ENCODE measurements at places on chromosomes 1 and 21.

DNA sequence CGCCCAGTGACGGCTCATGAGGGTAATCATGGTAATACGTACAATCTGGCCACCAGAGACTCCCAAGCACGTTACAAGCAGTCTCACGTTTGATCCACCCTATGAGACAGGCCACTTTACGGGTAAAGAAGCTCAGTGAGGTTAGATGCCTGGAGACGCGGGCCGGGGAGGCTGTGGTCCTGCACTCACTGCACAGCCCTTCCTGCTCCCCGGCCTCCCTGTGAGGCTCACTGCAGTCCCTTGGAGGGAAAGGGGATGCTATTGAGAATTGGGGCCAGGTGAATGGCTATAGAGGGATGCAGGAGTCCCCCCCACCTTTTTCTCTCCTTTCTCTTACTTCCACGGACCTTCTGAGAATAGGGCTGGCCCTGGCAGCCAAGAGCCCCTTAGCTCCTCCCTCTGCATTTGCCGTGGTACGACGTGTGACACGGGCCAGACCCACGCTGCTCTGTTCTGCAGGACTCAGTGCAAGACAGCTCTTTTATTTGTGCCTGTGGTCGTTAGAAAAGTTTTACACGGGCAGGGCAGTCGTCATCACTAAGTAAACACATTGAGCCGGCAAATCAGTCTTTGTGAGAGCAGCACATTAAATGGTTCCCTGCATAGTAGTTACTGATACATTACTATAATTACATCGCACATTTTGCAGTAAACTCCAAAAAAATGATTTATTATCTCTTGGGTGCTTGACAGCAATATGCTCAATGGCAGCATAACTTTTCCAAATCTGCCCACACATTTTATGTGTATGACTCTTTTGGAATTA lies 18.8 kb downstream of the KIF26B start:
- no peak for DNase-seq

DNA sequence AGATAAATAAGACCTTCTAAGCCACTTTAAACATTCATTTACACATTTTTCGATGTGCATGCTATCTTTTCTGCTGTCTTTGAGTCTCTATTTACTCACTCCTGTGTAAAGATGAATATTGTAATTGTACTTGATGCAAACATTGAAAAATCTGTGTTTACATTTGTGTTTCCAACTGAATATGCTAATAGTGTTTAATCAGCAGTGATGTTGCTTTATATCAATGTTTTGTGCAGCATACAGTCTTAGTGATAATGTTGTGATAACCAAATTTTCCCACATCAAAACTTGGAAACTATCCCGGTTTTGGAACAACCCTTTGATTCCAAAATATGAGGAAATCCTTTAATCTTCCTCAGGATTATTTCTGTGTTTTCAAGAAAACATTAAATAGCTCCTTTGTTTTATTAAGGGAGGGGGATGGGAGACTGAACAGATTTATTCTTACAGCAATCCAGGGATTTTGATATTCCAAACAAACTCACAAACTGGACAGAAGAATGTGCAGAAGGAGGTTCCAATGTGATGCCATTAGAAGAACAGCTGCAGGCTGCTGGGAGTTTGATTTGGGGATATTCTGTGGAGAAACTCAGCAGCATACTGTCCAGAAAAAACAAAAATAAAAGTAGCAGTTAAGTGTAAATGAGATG lies 248.0 kb downstream of the S1PR1 start:
- no peak for DNase-seq

DNA sequence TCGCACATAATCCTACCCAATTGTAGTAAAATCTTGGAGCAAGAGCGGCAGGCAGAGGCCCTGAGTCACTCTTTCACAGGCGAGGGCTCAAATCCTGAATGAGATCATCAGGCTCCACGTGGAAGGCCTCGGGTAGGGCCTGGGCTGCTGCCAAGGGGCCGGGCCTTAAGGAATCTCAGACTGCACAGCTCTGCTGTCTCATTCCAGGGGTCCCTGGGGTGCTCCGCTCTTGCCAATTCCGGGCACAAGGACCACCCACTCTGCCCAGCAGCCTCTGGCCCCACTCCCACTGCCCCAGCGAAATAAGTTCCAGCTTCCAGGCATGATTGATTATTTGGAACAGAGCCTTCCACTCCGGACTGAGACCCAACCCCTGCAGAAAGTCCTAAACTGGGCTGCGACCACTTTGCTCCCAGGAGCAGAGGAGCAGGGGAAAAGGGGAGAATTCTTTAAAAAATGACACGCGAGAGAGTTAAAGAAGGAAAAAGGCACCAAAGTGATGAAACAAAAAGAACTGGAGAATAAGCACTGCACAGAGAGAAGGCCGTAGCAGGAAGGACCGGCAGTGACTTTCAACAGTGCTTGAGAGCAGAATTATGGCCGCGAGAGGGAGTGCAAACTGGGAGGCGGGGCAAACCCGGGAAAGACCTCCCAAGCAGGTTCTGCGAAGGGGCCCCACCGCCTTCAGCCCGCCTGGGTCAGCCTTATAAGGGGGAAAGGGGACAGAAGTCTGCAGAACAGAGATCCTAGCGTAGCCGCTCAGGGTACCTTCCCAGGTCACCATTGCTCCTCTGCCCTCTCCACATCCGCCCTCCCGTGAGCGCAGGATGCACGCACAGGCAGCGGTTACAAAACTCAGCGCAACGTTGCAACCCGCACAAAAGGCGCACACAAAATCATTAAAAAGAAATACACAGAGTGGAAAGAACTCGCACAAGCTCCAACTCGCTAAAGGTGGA lies 2.0 kb downstream of the ADAMTS1 start:
- DNase-seq, result peak; percentile 95

- DNase-seq, result peak; percentile 22
Measured at GRCh38 chr1:97989094-97989680, 68.4 kb upstream of the DPYD start.

DNA sequence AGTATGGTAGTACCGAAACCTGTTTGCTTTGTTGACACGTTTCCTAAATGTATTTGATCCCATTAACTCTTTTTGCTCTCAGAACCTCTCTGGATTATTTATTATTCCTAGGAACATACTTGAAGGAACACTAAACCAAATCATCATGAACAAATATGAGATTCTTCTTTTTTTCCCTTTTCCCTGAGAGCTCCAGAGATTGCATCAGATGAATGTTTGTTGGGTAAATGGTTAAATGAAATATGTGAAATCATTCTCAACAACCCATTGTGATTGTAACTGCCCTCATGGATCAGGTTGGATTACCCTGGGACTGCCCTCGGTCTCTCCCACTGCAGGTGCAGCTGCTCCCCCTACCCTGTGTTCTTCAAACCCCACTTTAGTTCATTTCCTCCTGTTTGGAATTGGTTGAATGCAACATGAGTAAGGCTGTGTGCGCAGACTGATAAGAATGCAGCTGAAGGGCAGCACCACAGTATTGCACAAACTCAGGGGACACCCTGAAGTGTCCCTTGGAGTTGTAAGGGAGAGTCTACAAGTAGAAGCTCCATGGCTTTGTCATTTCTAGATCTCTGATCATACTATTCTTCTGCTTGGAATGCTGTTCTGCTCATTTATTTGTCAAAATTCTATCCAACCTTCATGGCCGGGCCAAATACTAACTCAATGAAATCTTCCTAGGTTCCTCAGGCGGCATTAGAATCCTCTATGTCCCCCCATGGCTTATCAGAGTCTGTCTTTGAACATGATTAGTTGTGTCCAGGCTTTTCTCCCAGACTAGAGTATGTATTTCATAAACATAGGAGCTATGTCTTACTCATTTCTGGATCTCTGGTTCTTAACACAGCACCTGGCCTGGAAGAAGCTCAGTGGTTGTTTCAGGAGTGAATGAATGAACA lies 47.1 kb upstream of the NEK2 start:
- no peak for DNase-seq

DNA sequence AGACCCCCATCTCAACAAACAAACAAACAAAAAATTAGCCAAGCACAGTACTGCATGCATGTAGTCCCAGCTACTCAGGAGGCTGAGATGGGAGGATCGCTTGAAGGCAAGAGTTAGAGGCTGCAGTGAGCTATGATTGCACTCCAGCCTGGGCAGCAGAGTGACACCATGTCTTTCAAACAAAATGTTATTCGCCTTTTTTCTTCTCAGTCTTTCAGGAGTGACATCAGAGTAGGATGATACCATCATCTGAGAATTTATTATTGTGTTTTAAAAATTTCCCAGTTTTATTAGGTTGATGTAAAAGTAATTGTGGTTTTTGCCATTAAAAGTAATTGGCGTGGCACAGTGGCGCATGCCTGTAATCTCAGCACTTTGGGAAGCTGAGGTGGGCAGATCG lies 10.8 kb downstream of the PARK7 start:
- no peak for DNase-seq

- no peak for DNase-seq
Measured at GRCh38 chr1:1170215-1171091, 3.2 kb upstream of the TTLL10 start.

- no peak for DNase-seq
Measured at GRCh38 chr21:29034678-29035077, 10.2 kb downstream of the USP16 start.

GRCh38 chr1:206563367-206564207 lies 48.7 kb downstream of the EIF2D start:
- DNase-seq, result no peak

DNA sequence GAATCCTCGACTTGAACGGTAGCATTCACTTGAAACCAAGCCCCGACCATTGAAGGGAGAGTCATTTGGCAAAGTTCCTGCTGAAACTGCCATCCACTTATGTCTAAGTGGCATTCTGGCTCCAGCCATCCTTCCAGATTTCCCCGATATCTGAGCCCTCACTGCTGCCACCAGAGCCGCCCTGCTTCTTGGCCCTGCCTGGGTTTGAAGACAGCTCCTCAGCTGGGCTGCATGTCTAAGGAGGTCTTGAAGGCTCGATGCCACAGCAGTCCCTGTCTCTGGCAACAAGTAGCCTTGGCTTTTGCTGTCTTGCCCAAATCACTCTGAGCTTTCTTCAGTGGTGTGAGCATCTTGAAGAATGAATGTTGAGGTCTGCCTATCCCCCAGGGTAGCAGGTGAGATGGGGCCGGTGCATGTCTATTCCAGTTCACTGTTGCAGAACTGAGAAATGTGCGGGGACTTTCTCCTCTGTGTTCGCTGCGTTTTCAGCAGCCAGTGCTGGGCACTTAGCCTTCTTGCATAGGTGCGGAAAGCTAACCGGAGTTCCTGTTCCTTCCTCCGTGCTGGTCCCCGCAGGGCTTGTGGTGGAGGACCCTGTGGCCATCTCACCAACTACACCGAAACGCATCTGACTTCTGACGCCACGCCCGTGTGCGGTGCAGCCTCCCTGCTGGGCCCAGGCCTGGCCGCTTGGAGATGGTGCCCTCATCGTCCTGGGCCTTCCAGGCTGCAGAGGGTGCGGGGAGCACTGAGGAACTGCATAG lies 29.2 kb downstream of the MAN1C1 start:
- DNase-seq, result no peak

- no peak for DNase-seq
Measured at GRCh38 chr21:14284481-14284880, 68.5 kb downstream of the RBM11 start.

DNA sequence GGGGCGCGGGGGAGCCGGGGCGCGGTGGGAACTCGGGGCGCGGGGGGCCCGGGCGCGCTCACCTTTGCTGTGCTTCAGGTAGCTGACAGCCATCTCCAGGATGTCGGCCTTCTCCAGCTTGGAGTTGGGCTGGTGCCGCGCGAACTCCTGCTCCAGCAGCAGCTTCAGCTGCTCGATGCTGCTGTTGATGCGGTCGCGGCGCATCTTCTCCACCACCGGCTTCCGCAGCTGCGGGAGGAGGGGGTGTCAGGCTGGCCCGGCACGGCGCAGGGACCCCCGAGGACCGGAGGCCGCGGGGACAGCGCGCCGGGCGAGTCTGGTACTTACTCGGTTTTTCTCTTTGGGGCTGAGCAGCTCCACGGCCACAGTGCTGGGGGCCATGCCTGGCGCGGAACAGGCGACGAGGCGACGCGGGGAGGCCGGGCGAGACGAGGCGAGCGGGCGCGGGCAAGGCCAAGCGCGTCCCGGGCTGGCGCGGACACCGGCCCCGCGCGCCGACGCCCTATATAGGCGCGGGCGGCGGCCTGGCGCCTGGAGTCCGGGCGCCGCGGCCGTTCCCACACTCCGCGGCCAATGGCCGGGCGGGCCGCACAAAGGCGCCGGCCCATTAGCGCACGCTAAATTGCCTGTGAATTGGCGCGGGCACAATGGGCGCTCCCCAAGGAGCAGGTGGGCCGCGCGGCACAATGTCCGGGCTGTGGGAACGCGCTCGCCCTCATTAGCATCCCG lies at the start of gene HES5:
HES5 (minus strand) TSS at position 480 of the 729 bp plus-strand sequence; CDS start at position 381, 99 bp downstream.
- DNase-seq, result no peak

- no peak for DNase-seq
Measured at GRCh38 chr1:243718022-243718421, 132.0 kb downstream of the AKT3 start.

DNA sequence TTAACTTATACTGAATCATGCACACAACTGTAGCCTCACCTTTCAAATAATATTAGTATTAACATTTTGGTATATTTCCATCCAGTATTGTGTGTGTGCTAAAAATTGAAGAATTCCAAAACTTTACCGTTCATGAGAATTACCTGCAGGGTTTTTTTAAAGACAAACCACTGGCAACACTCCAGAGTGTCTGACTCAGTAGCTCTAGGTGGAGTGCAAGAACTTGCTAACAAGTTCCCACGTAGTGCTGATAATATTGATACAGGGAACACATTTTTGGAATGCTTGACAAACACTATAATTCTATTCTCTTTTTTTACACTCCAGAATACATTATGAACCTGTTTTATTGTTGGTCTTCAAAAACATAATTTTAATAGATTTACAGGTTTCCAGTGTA lies 27.7 kb upstream of the SLC5A9 start:
- DNase-seq, result no peak

DNA sequence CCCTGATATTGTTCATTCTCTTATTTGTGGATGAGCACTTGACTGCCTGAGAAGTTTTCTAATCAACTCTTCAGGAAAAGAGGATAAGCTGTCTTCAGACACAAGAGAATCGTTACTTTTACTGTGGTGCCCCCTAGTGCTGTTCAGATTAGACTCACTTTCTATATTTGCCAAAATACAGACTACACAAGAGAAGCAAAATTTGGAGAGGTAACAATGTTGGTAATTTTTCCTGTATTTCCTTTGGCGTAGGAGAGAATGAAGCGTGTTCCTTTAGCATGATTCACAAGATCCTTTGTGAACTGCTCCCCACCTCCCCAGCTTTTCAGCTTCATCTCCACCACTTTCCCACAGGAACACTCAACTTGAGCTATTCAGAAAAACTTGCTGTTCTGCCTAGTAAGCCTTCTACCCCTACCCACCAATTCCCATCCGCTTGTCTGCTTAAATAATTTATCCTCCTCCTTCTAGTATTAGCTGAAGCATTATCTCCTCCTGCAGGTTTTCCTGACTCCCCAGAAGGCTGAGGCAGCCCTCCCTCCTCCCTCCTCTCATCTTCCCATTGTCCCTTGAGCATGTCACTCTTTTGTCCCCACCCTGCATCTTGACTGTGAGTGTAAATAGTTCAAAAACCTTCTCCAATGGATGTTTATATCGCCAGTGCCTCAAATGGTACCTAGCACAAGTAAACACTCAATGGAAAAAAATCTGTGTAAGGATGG lies 4.5 kb downstream of the TNFSF4 start:
- peak; percentile 91 for DNase-seq

- DNase-seq, result peak; percentile 23
Measured at GRCh38 chr1:53729456-53730223, 9.3 kb downstream of the GLIS1 start.

- DNase-seq, result peak; percentile 4
Measured at GRCh38 chr1:201376464-201377374, 761 bp downstream of the TNNT2 start.

Measured in AG10803 (cell line).